SK-MEL-5 (cell line): ENCODE measurements at places on chromosomes 5 and 9. TPM values are rescaled to one million over a fixed set of nuclear protein-coding genes. Genes with fewer than 3 reads are reported as not detected.

GRCh38 chr9:71744754-71745521 lies 23.4 kb downstream of the CEMIP2 start:
- DNase-seq, result peak; percentile 41

DNA sequence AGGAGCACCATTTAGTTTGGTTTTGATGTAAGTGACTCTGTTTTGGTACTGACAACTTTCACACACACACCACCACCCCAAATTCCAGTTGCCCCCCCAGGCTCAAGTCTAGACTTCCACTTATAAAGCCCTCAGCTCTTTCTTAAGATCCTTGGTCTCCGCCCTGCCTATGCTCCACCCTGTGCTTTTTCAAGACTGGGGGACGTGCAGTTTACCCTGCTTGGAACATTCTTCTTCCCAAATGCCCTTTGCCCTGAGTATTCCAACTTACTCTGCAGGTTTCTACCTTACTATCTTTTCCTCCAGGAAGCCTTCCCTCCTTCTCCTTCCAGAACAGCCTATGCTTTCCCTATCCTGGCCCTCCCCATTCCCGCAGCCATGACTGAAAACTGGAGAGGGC lies 1.5 kb upstream of the TRIM14 start:
- DNase-seq, result no peak

TLN1 gene
- total RNA-seq, result 58.0 and 66.8 TPM in 2 replicates

GRCh38 chr9:109751253-109751652 lies 28.7 kb upstream of the PALM2AKAP2 start:
- peak; percentile 82 for DNase-seq

KLF4 gene
- 2.8 and 3.6 TPM in 2 replicates for total RNA-seq

- DNase-seq, result no peak
Observed at GRCh38 chr9:33443464-33444154, 3.8 kb downstream of the AQP3 start.

TAF11L3 gene
- total RNA-seq, result not detected in 2 replicates

DNA sequence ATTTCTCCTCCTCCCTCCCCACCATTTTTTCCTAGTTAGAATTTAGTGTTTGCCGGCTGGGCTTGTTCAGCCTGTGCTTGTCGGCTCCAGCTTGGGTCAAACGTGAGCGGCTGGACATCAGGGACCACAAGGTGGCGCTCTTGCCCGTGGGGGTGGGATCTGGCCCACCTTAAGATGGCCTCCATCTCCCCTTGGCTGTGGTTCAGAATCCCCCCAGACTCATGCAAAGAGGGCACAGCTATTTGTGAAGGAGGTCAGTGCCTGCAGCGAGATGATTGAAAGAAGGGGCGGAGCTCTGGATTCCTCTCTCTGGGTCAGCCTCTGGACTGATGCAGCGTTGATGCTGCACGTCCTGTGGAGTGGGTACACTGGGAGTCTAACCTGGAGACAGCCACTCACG lies 283.3 kb upstream of the TUT7 start:
- DNase-seq, result peak; percentile 72

DNA sequence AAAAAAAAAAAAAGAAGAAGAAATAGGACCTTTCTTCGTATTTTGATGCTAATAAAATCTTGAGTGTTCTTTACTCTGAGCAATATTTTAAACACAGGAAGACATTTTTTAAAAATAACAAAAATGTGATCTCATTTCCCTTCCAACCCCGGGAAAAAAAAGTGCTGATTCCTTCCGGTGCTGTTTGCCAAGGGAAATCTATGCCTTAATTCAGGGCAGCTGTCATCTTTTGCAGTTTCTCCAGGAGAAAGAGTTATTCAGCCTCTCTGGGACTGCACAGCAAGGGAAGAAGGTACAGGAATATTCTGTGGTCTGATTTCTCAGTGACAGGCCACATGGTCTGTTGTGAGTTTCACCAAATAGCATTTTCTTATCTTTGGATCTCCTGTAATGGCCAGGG lies 291.9 kb upstream of the IRX1 start:
- no peak for DNase-seq
